ENCODE measurements at places on chromosomes 2 and 18.

DNA sequence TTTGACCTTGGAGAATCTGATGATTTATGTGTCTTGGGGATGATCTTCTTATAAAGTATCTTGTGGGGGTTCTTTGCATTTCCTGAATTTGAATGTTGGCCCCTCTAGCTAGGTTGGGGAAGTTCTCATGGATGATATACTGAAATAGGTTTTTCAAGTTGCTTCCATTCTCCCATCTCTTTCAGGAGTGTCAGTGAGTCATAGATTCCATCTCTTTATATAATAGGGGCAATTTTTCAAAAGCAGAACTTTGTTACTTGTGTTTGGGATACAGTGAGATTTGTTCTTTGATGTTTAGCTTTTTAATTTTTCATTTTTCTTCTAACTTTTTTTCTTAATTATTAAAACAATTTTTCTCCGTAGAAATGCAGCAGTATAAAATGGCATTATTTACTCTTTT lies 19.4 kb downstream of the TMEM87B start:
- no peak for DNase-seq

DNA sequence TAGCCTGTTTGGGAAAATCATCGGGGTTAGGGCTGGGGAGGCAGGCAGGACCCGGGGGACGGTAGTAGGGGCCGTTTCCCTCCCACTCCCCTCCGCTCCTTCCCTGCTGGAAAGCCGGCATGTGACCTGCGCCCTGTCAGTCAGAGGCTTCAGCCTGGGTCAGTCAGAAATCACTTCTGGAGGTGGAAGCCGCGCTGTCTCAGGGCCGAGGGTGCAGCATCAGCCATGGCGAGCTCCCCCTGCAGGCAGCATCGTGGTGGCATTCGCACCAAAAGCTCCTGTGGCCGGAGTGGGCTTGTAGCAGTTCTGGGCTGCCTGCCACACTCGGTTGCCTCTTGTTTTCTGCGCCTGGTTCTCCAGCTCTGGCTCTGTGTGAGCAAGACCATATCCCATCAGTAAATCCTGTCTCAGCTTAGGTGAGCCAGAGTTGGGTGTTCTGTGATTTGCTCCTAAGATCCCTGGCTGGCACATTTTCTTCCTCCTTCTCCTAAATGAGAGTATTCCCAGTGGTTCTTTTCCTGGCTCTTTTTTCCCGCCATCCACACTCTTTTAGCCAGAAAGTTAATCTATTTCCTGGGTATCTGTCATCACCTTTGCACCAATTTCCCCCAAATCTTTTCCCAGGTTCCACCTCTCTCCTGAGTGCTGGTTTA lies 123.9 kb upstream of the CD302 start:
- peak; percentile 70 for DNase-seq

DNA sequence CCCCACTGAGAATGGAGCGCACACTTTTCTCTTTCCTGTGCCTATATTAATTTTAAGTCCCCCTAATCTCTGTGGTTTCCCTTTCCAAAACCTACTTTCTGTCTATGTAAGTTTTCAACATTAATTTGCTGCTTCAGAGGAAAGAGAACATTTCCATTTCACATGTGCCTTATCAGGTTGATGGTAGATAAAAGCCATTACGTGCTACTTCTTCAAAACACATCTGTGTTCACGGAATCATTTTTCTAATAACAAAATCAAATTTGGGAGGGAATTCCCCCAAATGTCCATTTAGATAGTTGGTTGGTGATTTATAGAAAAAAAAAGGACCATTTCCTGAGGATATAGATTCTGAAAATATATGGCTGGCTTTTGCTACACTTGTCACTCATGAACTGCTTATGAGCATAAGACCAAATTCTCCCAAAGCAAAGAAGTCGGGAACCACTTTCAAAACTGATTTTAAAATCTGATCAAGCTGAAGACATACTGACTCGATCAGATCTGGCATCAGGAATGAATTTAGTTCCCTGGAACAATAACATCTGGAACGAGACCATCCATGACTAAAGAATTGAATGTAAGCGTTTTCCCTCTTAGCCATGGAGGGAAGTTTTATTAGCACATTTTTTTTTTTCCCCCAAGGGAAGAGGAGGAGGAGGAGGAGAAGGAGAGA lies 8.2 kb downstream of the PTGR3 start:
- no peak for DNase-seq

DNA sequence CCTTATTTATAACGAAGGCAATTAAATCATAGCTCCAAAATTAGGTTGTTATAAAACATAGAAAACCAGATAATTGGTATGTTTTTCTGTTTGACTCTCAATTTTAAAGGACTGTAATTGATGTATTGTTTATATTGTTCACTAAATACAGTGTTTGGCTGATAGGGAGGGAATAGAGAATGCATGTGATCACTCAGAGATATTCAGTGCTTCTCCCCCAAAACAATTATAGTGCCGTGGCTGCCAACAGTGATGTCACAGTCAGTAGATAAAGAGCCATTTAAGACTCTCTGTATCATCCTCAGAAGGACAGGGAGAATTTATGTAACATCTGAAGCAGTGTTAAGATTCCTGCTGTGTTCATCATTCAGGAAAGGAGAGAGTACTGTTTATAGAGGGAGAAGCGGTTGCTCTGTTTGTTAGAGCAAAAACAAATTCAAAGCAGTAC lies 69.6 kb downstream of the PHLPP1 start:
- DNase-seq: no peak

DNA sequence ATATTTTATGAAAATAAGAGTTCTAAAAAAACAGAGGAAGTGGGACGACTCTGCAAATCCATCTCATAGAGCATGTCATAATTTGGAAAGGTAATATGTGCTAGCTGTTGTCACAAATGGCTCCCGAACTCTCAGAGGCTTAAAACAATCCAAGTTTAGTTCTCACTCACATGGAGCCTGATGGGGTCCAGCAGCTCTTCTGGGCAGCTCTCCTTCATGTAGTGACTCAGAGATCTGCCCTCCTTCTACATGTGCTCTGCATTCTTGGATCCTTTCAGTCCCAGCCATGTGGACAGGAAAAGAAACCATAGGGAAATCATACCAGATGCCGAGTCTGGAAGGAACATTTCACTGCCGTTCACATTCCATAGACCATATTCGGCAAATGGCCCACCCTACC lies 180.1 kb upstream of the APCDD1 start:
- DNase-seq: no peak

DNA sequence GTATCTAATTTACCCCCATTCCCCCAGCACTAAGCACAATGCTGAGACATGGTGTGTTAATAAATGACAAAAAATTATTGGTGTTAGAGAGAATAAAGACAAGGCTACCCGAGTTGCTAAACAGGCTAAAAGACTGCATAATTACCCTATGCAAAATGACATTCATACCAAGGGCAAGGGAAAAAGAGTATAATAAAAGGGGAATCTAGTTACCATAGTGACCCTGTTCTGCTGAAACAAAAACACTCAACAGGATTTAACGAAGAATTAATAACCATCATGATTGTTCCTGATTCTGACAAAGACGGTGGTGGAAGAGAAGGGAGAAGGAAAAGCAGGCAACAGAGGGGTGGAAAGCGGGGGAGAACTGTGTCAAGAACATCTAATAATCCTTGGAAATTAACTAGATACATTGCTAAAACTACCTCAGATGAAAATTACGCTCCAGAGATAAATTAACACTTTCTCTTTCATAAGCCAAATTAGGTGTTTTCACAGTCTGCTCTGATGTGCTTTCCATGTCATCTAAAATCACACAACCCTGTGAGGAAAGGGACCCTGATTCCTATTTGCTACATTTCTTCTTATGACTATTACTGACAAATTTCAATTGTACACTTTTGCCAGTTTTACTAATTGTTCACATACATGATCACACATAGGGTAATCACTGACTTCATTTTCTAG lies 25.5 kb downstream of the TTR start:
- DNase-seq: no peak

GRCh38 chr18:49096021-49096420 lies 145.3 kb upstream of the SMAD7 start:
- DNase-seq: no peak

- DNase-seq: no peak
Measured at GRCh38 chr2:108820482-108820881, 33.9 kb downstream of the CCDC138 start.

- DNase-seq: no peak
Measured at GRCh38 chr18:23529604-23530003, 26.3 kb downstream of the RMC1 start.

GRCh38 chr2:86074256-86074655 lies 31.4 kb downstream of the POLR1A start:
- DNase-seq: no peak

DNA sequence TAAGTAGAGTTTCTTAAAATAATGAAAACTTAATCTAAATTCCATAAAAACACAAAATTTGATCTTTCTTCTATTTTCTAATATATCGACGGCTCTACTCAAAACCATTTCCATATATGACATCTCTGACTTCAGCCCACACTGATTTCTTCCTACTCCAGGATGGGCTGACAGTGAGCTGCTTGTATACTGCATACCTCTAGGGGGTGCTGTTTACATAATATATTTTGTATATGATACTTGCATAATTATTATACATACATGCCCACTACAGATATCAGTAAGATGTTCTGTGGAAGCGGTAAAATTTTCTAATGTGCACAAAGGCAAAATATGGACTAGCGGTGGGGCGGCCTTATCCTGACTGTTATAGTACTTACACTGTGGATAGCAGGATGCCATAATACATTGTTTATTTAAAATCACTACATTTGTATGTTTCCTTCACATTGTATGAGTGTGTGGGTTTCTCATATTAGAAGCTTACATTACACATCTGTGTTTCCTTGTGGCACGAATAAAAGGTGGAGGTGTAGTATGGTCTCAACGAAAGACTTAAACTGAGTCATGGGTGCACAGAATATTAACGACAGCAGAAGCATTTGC lies 66.1 kb upstream of the NXPH2 start:
- DNase-seq: peak; percentile 16

DNA sequence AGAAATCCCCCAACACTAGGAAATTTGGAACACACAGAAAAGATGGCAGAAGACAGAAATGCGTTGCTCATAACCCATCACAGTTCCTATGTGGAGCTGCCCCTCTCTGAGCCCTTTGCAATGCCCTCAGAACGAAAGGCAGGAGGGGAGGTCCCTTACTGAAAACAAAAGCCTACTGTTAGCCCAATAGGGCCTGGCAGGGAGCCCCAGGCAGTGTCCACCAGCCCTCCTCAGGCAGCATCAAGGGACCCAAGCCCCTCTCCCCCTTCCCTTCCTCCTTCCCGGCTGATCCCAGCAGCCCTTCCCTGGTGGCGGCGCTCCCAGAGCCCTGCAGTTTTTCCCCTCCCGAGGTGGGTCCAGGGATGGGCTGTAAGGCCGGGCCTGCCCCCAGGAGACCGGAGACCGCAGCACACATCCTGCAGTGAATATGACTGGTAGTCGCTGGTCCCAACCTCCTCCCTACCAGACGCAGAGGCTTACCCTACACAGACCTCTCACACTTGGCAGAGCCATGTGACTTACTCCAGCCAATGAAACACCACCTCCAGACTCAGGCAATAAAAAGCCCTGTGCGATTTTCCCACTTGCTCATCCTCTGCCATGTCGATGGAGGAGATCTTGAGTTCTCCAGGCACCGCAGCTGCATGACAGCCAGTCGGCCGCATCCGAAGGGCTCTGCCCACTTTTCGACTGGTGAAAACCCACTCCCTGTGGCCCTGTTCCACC lies 19.4 kb upstream of the DUSP2 start:
- DNase-seq: peak; percentile 64

DNA sequence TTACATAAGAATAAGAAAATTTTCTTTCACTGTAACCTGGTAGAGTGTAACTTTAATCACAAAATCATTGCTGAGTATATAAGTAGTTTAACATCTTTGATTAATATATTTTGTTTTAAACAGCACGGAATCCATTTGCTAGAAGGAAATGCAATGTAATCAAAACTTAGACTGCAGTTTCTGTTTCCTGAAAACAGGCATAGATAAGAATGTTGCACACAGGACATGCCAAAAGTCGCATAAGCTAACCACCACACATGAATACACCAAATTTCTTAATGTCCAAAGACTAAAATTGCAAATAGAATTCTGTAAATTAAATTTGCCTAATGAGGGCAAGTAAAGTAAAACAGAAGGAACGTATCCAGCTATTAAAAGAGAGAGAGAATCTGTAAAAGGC lies 51.0 kb upstream of the SERPINB2 start:
- DNase-seq: no peak

DNA sequence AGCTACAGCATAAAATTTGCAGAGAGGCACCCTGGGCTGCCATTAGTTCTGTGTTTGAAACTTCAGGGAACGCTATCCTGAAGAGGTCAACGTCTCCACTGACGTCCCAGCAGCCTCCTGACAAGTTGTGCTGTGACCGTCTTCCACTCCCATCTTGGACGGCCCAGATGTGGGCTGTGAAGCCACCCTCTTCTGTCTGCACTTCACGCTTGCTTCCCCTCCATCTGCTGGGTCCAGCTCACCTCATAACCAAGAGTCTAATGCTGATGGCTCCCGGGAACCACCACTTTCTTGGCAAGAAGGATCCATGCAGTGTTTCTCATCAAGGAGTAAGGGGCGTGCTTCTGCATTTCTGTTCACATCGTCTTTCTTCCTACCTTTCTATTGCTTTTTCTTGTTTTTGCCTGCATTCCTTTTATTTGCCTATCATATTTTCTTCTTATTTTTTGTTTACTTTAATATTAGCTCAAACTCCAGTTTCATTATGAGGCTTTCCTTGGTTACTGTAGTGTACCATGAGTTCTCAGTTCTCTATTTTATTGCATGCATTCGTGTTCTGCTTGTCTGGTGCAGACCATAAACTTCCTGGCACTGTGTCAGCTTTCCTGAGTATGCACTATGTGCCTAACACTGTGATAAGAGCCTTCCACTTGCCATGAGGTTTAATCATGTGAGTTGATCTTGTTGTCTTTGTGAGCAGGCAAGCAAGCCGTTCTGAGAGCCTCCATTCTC lies 631.8 kb upstream of the RAB6C start:
- no peak for DNase-seq

DNA sequence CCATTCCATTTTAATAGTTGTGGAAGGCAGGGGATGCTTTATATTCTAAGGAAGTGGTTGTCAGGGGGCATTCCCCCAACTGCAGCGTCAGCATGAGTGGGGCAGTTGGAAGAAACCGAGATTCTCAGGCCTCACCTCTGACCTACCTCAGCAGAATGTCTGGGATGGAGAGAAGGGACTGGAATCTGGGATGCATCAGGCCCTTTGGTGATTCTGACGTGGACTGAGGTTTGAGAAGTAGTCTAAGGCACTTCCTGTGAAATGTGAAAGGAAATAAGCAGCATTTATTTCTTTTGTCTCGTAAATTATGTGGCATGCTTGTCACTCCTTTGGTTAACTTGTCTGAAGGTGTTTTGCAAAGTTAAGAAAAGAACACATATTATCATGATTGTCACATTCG lies 540.7 kb upstream of the NETO1 start:
- DNase-seq: no peak

- no peak for DNase-seq
Measured at GRCh38 chr2:164150604-164151003, 414.8 kb upstream of the FIGN start.

GRCh38 chr18:61972389-61973264 lies 79.8 kb upstream of the RNF152 start:
- no peak for DNase-seq

DNA sequence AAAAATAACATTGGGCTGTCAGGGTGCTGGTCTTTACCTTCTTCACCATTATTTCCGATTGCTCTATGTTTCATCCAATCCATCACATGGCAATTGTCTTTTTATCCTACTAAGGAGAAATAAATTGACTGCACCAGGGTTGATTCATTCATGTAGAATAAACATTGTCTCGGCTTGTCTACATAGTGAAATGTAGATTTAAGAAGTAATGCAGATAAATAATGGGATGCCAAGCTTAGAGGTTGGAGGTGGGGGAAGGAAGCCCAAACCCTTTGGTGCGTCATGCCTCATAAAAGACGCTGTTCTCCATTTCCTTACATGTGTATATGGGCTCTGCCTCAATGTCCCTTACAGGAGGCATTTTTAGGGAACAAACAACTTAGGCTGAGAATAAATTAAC lies 117.8 kb downstream of the ALK start:
- no peak for DNase-seq

Measured in CD4-positive, alpha-beta T cell treated with Interleukin-2 at 100 ng/mL for 4 hours (primary cell).